Stimulated activated CD4-positive, alpha-beta T cell treated with anti-CD3 and anti-CD28 coated beads, Interleukin-1b, Interleukin-23, amount 100 ng/mL, for 1 hour (primary cell): ENCODE measurements at places on chromosomes 6 and 20.

DNA sequence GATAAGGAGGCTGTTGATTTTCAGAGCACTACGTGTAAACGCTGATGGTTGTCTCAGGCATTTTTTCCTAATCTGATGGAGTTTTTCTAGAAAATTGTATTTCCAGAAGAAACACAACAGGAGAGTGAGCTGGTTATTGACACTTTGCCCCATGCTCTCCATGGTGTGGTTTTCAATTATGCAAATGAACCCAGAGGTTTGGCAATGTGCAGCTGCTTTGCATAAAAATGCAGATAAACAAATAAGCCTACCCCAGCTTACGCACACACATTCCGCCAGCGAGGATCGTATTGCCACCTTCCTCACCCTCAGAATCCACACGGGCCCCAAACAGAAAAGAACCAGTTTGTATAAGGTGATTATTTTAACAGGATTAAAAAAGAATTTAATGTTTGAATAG lies 45.1 kb upstream of the FRMD1 start:
- DNase-seq = no peak

DNA sequence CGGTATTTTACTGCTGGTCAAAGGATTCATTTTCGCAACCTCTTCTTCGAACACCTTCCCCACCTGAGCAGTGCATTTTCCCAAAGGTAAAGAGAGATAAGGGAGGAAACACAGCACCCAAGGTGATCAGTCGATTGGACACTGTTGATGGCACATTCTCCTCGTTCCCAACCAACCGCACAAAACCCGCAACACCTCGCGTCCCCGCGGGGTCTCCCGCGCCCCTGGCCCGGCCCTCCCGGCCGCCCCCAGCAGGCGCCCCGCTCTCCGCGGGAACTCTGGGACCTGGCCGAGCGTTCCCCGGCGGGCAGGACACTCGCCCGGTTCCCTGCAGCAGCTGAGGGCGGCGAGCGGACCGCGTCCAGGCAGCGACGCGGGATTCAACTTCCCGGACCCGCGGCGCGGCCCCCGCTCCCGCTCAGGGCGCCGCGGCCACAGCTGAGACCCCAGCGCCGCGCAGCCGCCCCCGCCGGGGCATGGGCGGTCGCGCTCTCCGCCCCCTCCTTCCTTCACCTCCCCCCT lies 506 bp downstream of the RGS17 start:
- DNase-seq = no peak

- no peak for DNase-seq
These were observed 38.6 kb upstream of the MARCKS start for GRCh38 chr6:113818578-113818977.

GRCh38 chr6:148803979-148804378 lies 57.1 kb downstream of the UST start:
- no peak for DNase-seq

DNA sequence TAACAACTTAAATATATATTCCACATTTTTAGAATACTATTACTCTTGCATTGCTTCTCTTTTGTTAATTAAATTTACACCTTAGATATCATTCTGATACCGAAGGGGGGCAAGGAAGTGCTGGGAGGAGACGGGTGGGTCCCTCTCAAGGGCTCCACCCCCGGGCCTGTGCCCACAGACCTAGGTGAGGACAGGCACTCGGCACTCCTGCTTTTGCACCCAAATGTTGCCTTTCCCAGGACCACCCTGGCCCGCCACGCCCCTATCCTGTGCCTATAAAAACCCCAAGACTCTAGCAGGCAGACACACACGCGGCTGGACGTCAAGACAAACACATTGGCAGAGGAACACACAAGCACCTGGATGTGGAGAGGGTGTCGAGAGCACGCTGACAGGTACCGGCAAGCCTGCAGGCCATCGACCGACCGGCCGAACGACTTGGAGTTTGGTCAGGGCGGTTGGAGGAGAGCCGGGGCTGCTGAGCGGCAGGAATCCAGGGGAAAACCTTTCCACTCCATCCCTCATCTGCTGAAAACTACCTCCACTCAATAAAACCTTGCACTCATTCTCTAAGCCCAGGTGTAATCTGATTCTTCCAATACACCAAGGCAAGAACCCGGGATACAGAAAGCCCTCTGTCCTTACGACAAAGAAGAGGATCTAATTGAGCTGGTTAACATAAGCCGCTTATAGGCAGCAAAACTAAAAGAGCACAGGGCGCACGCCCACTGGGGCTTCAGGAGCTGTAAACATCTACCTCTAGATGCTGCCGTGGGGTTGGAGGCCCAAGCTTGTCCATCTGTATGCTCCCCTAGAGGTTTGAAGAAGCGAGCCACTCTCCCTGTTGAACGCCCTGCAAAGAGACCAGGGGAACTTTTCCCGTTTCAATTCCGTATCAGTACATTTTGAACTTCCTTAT lies 197.4 kb upstream of the PRSS16 start:
- no peak for DNase-seq
